ENCODE measurements at places on chromosomes 11 and 22.

GRCh38 chr11:60345489-60345888, 18.4 kb downstream of the MS4A6E start:
- DNase-seq: no peak

- DNase-seq: no peak
These were observed 29.8 kb downstream of the AHNAK start for GRCh38 chr11:62516736-62517371.

DNA sequence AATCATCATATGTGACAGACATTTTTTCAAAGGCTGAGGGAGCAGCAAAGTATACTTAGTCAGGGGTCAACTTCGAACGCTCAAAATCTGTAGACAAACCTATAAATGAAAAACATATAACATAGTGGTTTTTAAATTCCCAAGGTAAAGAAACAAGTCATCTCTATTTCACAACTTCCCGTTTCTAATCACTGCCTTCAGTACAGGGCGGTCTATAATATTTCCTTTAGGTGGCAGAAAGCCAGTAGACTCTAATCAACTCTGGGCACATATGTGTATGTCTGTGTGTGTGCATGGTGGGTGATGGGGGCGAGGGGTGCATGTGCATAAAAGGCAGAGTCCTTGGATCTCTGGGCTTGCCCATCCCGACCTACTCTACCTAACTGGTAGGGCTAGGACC, 55.0 kb upstream of the ARFGAP3 start:
- DNase-seq: no peak

DNA sequence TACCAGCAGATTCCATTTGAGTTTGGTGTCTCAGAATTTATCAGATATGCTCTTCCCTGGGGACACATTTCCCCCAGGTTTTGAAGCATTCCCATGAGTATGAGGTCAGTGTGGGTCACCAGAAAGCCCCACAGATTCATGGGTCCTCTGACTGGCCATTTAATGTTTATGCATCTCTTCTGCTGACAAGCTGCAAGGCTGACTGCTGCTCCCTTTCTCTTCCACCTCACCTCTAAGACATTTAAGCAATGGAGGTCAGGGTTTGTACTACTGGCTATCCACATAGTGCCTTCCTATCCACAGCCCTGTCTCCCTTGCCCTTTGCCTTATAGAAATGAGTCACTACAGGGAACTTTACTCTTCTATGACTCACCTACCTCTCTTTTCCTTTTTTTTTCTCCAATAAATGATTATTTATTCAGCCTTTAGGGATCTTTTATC, 106.0 kb upstream of the TIMP3 start:
- DNase-seq: no peak

GRCh38 chr22:23385678-23386631, 194.1 kb downstream of the IGLL1 start:
- DNase-seq: peak; percentile 77

DNA sequence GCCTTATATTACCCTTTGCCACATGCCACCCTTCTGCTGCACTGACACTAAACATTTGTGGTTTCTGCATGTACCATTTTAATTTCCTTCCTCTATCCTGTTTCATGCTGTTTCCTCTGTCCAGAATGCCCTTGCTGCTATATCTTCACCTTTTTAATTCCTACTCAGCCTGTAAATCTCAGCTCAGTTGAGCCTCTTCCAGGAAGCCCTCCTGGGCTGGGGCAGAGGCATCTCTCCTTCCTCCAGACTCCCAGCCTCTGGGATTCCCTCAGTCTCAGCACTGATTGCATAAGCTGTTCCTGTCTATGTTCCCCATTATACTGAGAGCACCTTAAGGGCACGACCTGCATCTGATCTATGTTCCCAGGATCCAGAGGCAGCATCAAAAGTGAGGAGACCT, 98.7 kb downstream of the RNF169 start:
- no peak for DNase-seq

- DNase-seq: no peak
These were observed 236.1 kb upstream of the CADM1 start for GRCh38 chr11:115740324-115740723.

GRCh38 chr11:47589977-47590861, 3.7 kb downstream of the FAM180B start:
- no peak for DNase-seq

GRCh38 chr11:6596239-6596877, 7.1 kb downstream of the RRP8 start:
- DNase-seq: no peak

DNA sequence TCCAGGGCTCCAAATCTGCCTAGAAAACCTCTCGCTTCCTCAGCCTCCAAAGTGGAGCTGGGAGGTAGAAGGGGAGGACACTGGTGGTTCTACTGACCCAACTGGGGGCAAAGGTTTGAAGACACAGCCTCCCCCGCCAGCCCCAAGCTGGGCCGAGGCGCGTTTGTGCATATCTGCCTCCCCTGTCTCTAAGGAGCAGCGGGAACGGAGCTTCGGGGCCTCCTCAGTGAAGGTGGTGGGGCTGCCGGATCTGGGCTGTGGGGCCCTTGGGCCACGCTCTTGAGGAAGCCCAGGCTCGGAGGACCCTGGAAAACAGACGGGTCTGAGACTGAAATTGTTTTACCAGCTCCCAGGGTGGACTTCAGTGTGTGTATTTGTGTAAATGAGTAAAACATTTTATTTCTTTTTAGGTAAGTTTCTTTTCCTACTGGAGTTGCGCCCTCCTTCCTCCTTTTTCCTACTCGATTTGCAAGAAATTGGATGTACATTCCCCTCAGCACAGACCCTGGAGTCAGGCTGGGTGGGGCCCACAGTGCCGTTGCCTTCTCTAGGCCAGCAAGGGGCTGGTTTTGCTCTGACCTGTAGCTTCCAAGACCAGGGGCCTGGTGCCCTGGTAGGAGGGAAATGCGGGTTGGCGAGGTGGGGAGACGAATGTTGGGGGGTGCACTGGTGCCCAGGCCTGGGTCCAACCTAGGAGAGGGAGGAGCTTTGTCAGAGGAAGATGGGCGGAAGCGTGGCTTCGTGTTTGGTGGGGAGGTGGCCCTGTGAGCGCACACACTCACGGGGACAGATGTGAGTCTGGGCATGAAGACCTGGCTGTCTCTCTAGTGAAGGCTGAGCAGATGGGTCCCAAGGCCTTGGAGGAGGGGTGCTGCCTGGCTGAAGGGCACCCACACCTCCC, 50.6 kb downstream of the ST14 start:
- DNase-seq: no peak

- no peak for DNase-seq
These were observed 60.7 kb downstream of the STK33 start for GRCh38 chr11:8533332-8533731.

GRCh38 chr11:133928628-133929059, 28.1 kb downstream of the IGSF9B start:
- no peak for DNase-seq

DNA sequence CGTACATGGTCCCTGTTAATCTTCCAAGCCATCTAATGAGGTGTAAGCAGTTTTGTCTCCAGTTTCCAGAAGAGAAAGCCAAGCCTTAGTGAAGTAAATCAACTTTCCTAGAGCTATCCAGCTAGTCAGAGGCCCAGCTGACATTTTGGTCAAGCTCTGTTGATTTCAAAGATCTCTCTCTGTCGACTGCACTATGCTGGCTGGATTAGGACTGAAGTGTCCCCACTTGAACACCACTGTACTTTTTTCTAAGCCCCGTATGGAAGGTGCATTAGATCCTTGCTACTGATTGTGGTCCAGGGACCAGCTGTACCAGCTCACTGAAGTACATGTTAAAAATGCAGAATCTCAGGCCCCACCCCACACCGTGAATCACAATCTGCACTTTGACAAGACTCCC, 176.5 kb upstream of the NAV2 start:
- no peak for DNase-seq

DNA sequence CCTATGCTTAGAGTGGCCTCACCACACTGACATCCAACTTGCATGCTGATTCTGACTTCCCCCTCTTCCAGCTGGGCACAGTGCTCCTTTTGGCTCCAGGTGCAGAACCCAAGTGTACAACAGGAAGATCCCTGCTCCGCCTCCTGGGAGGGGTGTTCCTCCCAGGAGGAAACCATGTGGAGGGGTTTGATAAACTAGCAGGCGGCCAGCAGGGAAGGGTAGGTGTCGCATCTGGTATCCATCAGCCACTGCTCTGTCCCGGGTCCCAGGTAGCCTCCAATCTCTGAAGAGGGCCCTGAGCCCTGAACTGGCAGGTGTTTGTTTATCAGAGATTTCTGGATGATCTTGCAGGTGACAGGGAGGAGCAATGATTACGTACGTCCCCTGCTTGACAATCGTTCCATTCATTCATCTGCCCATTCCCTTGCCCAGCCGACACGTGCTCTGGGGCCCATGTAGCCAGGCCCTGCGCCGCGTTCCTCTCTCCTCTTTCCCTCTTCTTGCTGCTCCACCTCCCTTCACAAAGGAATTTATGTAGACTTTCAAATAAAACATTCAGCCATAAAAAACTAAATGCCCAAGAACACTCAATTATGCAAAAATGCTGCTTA, 41.2 kb upstream of the MICAL2 start:
- DNase-seq: no peak

GRCh38 chr11:96199563-96200025, 143.4 kb downstream of the MAML2 start:
- no peak for DNase-seq

DNA sequence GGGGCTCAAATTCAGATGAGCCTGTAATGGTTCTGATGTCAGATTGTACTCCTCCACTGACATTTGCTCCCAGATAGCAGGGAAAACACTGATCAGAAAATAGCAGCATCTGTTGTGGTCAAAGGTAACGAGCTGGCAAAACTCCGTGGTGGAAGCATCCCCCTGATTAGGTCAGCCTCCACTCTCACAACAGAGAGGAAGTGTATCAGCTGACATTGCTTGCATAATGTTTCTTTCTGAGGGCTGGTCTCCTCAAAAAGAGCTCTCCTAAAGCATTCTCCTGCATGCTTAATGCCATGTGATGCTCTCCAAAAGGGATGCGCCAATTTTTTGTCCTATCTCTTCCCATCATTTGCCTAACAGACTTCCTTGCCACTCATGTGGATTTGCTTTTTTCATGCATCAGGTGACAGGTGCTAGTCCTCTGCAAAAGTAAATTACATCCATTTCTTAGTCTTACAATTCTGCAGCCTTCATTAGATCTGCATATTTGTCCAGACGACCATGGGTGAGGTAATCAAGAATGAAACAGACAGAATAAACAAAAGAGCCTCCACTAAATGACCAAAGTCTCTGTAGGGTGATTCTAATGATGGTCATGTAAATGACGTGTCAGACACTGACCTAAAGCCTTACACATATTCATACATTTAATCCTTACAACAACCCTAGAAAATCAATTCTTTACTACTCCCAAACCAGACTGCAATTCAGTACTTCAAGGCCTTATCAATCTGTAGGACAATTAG, 6.4 kb upstream of the TENM4 start:
- no peak for DNase-seq

DNA sequence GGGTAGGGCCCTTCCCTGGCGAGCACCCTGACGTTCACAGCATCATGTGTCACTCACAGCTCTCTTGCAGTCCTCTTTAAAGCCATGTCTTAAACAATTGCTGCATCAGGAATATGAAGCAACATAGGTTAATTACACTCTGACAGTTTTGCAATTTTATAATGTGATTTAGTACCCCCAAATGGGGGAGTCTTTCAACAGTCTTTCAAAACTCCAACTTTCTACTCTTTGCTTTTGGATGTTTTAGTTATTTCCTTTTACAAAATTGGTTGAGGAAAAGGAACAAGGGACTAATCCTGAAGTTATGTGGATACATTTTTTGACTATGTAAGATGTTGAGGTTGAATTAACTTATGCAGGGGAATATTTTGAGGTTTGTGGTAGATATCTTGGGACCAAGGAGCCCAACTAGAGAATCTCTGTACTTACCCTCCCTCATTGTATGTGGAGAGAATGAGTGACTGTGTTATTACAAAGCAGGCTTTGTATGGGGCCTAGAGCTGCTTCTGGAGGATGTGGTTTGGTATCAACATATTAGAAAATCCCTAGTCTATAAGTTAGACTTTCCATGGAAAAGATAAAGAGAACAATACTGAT, at the start of gene MMP8:
MMP8 (minus strand) TSS at position 51 of the 597 bp plus-strand sequence. CDS start 99 bp downstream, outside the sequence.
- DNase-seq: no peak

DNA sequence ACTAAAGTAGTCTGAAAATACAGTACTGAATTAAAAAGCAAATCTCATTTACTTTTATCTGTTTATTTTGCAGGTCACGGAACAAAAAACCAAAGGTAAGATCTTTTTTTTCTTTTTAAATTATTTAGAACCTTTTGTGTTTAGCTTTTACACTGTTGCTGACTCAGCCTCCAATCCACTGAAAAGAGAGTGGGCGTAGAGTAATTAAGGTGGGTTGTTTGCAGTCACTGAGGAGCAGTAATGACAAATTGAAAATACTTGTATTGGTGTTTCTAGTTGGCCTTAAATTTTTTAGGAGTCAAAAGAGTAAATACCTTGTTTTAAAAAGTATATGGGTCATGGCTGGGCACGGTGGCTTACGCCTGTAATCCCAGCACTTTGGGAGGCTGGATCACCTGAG, 73.4 kb downstream of the TNRC6B start:
- DNase-seq: no peak

DNA sequence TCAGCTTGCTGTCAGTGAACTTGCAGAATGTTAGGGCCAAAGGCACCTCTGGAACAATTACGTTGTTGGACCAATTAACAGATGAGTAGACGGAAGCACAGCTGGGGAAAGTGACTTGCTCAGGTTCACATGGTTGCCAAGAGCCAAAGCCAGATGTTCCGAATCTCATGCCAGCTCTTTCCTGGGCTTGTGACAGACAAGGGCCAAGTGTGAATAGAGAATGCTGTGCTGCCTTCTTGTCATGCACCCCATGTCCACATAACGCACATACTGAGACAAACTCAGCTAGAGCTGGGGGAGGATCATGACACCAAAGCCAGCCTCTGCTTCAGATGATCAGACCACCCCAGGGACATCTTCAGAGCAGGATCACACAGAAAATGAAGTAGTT, 616.3 kb downstream of the INSC start:
- DNase-seq: no peak

GRCh38 chr11:45644981-45645889, 20.2 kb downstream of the CHST1 start:
- no peak for DNase-seq

GRCh38 chr11:113668255-113668654, 37.9 kb downstream of the TMPRSS5 start:
- no peak for DNase-seq

DNA sequence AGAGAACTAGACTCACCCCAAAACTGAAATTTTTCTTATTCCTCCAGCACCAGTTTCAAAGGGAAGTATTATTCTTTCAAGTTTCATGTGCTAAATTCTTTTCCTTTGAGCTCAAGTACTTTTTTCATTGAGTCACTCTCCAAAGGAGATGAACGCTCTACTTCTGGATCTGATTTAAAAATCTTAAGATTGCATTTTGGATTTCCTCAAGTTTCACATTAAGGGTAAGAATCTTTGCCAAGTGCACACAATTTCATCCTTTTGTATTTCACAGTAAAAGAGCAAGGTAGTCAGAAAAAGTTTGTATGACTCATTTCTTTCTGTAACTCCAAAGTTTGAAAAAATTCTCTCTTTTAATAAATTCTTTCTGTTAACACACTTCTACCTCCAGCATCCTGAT, 435.5 kb downstream of the RAB38 start:
- no peak for DNase-seq

DNA sequence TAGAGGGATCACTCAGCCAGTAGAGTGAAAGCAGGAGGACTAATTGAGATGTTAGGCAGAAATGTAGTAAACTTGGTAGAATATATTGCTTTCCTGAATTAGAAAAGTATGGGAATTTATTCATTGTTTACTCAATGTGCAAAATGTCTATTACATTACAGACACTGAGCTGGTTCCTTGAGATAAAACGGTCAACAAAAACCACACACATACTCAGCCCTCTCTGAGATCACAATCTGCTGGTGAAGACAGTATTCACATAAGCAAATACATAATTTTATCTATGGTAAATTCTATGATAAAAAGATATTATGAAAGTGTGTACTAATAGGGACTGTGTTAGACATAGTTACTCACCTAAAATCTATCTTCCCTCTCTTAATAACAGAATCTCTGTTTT, 833.5 kb downstream of the KCNA4 start:
- no peak for DNase-seq

Data from activated CD4-positive, CD25-positive, alpha-beta regulatory T cell (primary cell).